ENCODE measurements at places on chromosomes 3 and 15.

GRCh38 chr3:172549144-172549543 lies 25.9 kb upstream of the TNFSF10 start:
- DNase-seq, result no peak

- no peak for DNase-seq
Observed at GRCh38 chr3:78905700-78906099, 862.1 kb downstream of the ROBO1 start.

GRCh38 chr3:10434144-10434937 lies 71.0 kb downstream of the ATP2B2 start:
- DNase-seq, result no peak

GRCh38 chr3:7385635-7386034 lies 524.7 kb downstream of the GRM7 start:
- DNase-seq, result no peak

DNA sequence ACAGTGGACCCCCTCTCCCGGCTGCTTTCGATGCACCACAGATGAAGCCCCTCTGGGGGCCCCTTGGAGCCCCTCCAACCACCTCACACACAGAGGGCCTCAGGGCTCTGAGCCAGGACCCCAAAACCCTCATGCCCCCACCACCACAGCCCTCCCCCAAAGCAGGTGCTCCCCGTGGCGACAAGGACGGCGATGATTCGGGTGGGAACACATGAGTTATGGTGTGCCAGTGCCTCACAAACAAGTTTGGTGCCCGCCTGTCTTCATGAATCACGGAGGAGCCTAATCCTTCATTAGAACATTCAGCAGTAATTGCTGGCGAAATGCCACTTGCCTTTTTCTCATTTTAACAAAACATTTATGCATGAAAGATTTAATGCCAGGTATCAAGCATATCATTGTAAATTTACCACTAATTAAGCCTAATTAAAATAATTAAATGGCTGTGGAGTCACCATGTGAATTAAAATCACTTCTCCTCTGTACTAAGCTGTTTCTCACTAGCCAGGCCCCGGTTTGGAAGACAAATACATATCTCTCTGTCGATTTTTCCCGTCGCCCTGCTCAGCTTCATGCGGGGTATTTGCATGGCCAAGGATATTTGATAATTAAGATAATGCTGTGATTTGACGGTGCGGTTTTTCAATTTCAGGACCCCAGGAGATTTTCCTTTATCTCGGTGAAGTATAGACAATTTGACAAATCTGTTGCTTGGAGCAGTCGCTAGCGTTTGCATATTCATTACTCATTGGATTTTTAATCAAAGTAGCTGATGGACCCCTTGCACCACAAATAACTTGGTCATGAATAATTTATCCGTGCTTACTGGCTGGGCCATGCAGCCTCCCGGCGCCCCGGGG lies 157.0 kb downstream of the TLE3 start:
- no peak for DNase-seq

GRCh38 chr3:76054404-76054803 lies 269.1 kb upstream of the ZNF717 start:
- DNase-seq, result no peak

DNA sequence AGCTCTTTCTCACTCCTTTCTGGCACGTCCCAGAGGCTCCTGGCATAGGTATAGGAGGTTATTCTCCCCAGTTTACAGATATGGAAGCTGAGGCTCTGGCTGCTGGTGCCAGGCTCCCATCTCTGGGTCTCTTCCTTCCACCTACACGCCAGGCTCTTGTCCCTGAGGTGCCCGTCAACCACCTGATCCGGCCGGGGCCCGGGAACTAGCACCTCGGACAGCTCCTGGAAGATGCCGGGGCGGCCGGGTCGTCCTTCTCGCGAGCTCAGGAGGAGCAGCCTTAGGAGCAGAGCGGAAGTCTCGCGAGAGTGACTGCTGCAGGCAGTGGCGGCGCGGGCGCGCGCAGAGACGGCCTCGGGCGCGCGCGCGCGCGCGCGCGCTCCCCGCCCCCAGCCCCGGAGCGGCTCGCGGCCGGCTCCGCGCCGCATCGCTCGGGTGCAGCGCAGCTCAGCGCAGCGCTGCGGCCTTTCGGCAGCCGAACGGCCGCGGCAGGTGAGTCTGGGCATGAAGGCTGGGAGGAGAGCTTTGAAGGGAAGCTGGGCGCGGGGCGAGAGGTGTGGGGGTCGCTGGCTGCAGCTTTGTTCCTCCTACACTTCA lies at the start of gene SCAMP5:
SCAMP5 (plus strand) TSS at position 382 of the 597 bp plus-strand sequence. CDS start 16,277 bp downstream, outside the sequence.
- peak; percentile 64 for DNase-seq

DNA sequence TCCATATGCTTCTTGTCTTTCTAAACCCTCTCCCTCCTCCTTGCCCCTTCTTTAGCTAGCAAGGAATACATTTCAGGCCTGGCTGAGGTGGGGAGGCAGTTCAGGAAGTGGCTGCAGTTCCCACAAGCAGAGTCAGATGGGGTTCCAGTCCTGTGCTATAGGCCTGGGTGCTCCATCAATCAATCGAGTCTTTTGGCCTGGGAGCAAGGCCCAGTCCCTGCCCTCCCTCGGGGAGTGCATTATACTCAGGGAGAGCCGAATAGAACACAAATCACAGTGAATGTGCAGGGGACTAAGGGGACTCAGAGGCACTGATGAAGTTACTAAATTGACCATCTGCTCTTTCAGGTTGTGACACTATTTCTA lies 58.0 kb upstream of the HERC1 start:
- no peak for DNase-seq

DNA sequence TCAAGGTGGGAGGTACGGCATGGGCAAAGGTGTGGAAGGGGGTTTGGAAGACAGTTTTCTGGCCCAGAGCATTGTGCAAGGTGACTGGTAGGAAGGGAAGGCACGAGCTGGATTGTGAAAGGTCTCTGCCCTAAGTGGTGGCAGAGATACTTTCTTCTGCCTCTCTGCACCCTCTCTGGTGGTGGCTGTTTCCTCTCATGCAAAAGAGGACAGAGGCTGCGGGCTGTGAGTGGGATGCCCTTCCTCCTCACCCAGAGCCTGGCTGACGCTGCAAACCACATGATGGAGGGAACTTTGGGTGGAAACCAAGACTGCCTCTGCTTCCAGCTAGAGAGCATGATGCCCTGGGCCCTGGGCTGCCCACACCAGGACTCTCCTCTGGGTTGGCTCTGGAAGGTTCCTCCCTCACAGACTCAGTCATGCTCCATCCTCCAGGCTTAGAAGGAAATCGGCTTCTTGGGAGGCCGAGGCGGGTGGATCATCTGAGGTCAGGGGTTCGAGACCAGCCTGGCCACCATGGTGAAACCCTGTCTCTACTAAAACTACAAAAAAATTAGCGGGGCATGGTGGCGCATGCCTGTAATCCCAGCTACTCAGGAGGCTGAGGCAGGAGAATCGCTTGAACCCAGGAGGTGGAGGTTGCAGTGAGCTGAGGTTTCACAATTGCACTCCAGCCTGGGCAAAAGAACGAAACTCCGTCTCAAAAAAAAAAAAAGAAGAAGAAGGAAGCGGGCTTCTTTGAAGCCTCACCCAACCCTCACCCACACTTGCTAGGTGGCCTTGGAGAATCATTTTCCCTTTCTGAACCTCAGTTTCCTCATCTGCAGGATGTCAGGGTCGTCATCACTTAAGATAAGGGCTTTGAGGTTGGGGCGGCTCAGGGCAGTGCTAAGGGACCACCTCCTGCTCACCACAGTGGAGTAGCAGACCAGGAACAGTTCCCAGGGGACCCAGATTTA lies 8.3 kb downstream of the PSTPIP1 start:
- DNase-seq, result peak; percentile 20

DNA sequence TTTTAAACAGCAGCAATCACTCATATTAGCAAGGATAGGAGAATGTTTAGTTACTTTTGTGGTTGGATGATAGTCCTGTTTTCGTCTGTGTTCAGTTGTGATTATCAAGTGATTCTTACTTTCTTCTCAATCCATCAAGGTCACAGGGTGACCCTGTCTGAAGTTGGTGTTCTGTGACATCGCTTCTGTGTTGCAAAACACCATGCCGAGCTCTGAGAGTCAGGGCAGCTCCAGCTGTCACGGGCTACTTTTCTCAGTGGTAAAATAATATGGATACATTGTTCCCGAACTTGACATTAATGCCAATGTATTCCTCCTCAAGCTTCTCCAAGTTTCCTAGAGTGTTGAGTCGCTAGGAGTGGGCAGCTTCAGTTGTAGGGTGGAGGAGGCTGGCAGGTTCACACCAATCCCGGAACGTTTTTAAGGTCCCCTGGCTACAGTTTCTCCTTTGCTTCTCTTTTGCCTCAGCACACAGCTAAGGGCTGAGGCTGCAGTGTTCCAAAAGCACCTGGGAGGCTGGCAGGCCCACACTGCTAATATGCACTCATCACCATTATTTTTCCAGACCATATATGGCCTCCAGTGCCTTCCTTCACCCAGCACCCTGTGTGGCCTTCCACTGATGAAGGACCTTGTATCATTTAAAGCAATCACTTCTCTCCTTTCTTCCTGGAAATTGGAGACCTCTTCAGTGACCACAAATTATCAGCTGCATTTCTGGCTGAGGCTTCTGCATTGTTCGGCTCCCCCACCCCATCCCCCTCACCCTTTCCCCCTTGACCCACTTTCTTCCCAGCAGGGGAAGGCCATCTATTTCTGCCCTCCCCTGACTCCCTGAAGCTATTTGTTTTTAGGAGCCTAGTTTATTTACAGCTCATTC lies 25.8 kb downstream of the COLQ start:
- no peak for DNase-seq

GRCh38 chr15:60283936-60284335 lies 113.8 kb downstream of the ANXA2 start:
- no peak for DNase-seq

DNA sequence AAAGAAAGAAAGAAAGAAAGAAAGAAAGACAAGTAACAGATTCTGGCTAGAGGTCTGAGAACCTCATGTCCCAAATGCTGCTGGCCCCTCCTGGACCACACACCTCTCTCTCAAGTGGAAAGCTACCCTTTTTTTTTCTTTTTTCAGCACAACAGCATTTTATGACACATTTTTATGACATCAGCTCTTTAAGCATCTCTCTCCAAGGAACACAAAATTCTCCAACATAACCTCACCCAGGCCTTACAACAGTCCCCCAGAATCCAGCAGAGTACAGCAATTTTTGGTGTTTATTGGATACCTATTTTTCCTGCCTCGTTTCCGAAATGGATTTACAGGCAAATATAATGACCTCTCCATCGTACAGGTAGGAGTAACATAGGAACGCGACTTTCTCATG lies 11.2 kb upstream of the NTRK3 start:
- no peak for DNase-seq

- no peak for DNase-seq
Observed at GRCh38 chr3:105526360-105527111, 159.8 kb downstream of the ALCAM start.

GRCh38 chr3:66898155-66898554 lies 100.0 kb upstream of the KBTBD8 start:
- DNase-seq, result no peak

DNA sequence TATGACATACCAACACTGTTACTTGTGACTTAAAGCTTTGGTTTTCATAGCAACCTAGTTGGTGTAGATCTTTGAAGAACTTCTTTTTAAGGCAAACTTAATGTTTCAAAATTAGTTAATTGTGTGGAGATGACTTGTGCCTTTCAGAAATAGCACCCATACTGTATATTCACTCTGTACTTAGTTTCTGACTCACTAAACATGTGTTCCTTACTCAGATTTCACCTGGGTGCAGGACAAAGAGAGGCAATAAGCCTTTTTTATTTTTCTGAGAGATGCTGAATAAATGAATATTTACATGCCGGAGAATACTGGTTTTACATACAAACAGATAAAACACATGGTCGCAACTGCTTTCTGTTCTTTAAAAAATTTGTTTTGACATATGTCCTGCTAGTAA lies 44.8 kb downstream of the SLC25A26 start:
- DNase-seq, result no peak

- DNase-seq, result no peak
Observed at GRCh38 chr3:157347577-157348303, 88.9 kb upstream of the PTX3 start.

GRCh38 chr3:51692980-51693395 lies 13.9 kb upstream of the GRM2 start:
- DNase-seq, result no peak

GRCh38 chr3:112030901-112031300 lies 3.6 kb upstream of the TMPRSS7 start:
- DNase-seq, result no peak

DNA sequence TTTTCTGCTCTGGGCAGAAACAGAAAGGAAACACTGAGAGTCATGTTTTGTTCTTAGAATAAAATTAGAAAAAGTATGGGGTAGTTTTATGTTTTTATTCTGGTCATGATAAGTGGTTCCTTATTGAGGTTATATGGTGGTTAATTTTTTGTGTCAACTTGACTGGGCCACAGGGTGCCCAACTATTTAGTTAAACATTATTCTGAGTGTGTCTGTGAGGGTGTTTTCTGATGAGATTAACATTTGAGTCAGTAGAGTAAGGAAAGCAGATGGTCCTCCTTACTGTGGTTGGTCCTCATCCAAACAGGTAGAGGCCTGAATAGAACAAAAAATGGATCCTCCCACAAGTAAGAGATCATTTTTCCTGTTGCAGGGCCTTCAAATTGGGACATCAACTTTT lies 98.9 kb downstream of the C3orf38 start:
- no peak for DNase-seq

DNA sequence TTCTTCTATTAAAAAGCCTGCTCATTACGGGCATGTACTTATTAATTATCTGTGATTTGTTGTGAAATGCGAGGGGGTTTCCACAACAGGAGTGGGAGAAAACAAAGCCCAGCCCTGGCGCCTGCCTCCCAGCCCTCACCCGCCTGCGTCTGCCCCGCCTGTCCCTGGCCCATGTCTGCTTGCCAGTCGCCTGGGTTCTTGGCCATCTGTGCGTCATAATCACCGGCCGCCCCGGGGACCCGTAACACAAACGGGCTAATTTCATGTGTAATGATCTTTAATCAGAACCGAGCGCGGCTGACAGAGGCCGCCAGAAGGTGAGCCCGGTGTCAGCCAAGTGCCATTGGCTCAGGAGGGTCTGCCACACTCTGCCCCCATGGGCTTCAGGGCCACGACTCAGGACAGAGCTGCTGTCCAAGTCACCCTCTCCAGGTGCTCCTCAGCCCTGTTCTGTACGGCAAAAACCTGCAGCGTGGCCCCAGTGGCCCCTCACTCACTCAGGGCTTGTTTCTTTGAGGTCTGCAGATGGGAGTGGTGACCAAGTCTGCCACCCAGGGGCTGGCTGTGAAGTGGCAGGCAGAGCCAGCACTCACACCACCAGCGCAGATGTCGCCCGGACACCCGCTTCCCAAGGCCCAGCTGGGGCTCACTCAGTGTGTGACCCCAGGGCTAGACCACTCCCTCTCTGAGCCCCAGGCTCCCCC lies 28.8 kb upstream of the TMEM115 start:
- DNase-seq, result no peak

DNA sequence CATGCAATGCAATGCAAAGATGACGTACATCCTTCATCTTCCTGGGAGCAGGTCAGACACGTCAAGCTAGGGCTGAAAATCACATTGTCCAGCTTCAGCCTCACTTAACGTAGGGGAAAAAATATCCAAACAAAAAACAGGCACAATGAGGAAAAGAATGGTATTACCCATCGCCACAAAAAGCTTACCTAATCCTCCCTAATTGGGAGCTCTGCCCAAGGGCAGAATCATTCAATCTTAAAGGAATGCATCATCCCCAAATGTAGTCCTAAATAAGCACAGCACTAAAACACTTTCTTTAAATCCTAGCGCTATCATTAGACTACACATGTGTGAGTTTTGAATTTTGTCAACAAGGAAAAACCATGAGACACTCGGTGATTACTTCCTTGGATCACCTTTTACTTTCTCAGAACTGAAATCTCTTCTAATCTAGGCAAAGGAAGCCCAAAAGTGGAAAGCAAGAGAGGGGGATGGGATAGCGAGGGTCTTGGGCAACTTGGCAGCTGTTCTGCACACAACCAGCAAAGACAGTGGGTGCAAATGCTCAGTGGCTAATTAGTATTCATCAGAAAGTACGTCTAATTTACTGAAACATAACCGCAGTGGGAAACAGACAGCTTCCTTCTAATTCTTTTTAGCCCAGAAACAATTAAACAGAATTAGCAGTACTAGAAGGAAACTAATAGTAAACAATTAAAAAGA lies 87.4 kb downstream of the ADAMTS9 start:
- no peak for DNase-seq

Measured in C1 segment of cervical spinal cord (tissue), 14 donors.